Mesangial cell (primary cell): ENCODE measurements at places on chromosomes 11 and 22. TPM values are rescaled to one million over a fixed set of nuclear protein-coding genes. Genes with fewer than 3 reads are reported as not detected.

Gene C1QTNF4
- total RNA-seq = 1.1 and 1.8 TPM in 2 replicates

Gene MUC15
- not detected in 2 replicates for total RNA-seq

Gene CBX6
- total RNA-seq = 46.4 and 76.9 TPM in 2 replicates

Gene MS4A2
- total RNA-seq = not detected in 2 replicates

Gene BACE1
- total RNA-seq = 17.9 and 39.4 TPM in 2 replicates

Gene NAA40
- 10.3 and 13.7 TPM in 2 replicates for total RNA-seq

Gene FAT3
- 3.9 and 6.8 TPM in 2 replicates for total RNA-seq

Gene PIK3IP1
- total RNA-seq = 5.4 and 27.5 TPM in 2 replicates

Gene SSH3
- 20.2 and 57.3 TPM in 2 replicates for total RNA-seq

Gene TBCEL
- total RNA-seq = 4.7 and 11.2 TPM in 2 replicates

Gene HBG1
- total RNA-seq = not detected in 2 replicates

Gene RAB39A
- total RNA-seq = 0.16 TPM in 1 of 2 replicates, not detected in the other

Gene OR10D3
- not detected in 2 replicates for total RNA-seq

Gene OR51B4
- not detected in 2 replicates for total RNA-seq

Gene MCHR1
- total RNA-seq = 0.33 and 0.89 TPM in 2 replicates
